ENCODE measurements at places on chromosomes 3 and 15.

DNA sequence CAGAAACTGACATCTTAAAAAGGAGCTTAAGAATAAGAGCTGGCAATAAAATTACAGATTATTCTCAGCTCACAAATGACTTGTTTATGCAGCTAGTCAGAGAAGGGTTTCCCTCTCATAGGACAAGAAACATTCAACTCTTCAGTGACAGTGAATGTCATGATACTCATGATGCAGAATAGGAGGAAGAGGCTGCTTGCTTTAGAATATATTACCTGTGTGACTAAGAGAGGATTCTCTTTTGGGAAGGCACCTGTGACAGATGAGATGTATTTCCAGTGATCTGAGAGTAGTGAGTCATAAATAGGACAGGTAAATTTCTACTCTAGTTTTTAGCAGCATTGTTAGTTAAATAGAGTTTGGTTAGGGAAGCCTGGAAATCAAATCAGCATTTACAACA is 39.9 kb downstream of the RASA2 start:
- DNase-seq: no peak

GRCh38 chr3:9843715-9844438 is at the start of gene RPUSD3:
Gene RPUSD3, minus strand, starts transcription at chr3:9844008. Its CDS starts 18 bp downstream, at chr3:9843990.
- peak; percentile 92 for DNase-seq

DNA sequence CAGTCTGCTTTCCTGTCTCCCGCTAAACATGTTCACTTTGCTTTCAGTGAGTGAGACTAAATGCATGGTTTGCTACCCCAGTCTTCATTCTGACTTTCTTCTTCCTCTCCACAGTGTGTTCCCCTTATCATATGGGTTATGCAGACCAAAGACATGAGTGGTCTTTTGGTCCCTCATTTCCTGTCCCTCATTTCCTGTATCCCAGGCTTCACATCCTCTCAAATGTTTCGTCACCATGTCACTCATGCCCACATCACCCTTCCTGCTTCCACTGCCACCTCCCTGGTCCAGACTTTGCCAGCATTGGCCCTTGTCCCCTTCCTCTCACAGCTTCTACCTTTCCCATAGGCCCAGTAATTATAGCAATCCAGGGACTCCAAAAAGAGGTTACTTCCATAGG is 209.0 kb downstream of the MYRIP start:
- DNase-seq: no peak

DNA sequence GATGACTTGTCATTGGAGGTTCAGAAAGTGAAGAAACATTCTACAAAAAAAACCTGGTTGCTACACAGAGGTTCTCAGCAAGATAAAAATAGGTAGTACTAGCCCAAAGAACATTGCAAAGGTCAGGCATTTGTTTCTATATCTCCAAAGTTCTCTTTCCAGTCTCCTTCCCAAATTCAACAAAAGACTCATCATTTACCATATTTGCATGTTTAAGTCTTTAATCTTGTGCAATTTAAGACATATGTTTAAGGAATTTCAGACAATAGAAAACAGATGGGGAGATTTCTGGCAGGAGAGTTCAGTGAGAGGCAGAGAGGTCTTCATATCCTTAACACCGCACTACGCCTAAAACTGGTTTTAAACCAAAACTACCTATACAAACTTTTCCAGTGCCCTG is 173.8 kb upstream of the THBS1 start:
- no peak for DNase-seq

GRCh38 chr3:63975723-63976122 is 47.6 kb downstream of the PSMD6 start:
- peak; percentile 75 for DNase-seq

DNA sequence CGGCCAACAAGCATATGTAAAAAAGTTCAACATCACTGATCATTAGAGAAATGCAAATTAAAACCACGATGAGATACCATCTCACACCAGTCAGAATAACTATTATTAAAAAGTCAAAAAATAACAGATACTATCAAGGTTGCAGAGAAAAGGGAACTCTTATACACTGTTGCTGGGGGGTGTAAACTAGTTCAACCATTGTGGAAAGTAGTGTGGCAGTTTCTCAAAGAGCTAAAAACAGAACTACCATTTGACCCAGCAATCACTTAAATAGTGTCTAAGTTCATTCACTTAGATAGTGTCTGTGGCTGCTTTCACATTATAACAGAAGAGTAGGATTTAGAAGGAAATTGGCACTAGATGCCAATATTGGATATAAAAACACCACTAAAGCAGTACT is 49.7 kb downstream of the CGGBP1 start:
- DNase-seq: no peak

GRCh38 chr15:49758856-49759255 is 138.0 kb downstream of the DTWD1 start:
- DNase-seq: no peak

DNA sequence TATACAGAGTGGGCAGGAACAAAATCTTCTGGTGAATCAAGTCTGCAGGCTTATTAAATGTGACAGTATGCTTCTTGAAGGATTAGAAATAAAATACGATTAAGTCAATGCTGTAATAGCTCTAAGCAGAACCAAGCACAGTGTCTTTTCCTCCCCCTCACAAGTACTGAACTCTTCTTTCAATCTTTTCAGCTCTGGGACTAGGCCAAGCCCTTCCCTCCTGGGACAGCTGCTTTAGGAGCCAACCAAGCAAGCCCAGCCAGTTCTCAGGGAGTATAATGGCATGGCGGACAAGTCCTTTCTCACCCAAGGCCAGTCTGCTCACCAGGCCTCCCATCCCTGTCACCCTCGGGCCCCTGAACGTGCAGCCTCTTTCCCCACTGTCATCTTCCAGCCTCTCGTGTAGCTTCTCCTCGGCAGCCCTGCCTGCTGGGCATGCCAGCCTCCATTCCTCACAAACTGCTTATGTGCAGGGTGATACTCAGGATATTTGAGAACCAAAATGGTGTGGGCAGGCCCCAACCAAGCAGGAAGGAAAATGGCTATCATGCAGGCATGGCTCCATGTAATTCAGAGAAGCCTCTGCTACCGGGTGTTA is 8.4 kb upstream of the PPP1R2 start:
- no peak for DNase-seq

- no peak for DNase-seq
Observed at GRCh38 chr15:63939531-63940130, 105.9 kb upstream of the HERC1 start.

Data from smooth muscle cell of the brain vasculature (primary cell).